ENCODE measurements at places on chromosomes 6 and 20.

- DNase-seq = no peak
Observed at GRCh38 chr20:41655962-41656618, 37.9 kb upstream of the CHD6 start.

DNA sequence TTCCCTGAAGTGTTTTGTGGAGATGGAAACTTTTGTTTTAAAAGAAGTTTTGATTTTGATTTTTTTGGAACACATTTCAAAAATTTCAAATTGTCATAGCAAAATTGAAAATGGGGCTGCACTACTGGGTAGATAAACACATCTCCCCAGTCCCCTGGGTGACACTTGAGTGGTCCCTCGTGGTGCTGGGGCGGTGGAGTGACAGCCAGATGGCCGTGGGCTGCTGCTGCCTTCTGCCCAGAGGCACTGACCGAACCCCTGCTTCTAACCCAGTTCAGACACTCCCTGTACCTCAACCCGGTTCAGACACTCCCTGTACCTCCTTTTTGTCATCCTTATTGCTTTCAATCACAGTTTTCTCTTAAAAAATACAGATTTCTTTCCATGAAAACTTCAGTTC, 69.9 kb upstream of the SYNJ2 start:
- DNase-seq = no peak

DNA sequence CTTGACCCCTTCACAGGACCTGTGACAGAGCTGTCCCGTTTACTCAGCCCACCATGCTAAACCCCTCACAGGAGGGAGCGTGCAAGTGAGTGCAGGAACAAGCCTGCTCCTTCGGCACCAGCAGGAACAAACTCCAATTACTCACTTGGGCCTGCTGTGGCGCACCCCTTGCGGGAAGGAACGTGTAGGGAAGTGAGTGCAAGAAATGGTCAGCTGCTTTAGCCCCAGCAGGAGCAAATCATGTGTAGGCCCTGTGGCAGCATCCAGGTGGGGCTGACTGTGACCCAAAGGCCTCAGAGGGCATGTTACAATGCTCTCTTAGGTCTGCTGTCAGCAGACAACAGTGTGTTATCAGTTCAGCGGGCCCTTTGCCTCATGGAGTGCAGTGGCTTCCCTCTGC, 574.4 kb downstream of the PRKN start:
- no peak for DNase-seq

DNA sequence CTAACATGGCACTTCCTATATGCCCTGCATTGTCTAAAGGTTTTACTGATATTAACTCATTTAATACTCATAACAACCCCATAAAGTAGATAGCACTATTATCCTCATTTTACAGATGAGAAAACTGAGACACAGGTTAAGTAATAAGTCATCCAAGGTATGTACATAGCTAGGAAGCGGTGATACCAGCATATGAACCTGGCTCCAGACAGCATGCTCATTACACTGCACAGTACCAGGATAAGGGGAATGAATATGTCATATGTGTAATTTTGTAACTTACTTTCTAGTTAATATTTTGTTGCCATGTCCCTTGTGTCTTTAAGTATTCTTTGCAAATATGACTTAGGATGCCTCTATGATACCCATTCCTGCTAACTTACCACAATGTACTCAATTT, 53.2 kb upstream of the PBOV1 start:
- no peak for DNase-seq

GRCh38 chr6:82118150-82118562, 129.4 kb downstream of the IBTK start:
- DNase-seq = no peak

GRCh38 chr6:126145351-126145750, 159.0 kb downstream of the TRMT11 start:
- no peak for DNase-seq

- no peak for DNase-seq
Observed at GRCh38 chr6:157994125-157994795, 12.6 kb downstream of the SYNJ2 start.

DNA sequence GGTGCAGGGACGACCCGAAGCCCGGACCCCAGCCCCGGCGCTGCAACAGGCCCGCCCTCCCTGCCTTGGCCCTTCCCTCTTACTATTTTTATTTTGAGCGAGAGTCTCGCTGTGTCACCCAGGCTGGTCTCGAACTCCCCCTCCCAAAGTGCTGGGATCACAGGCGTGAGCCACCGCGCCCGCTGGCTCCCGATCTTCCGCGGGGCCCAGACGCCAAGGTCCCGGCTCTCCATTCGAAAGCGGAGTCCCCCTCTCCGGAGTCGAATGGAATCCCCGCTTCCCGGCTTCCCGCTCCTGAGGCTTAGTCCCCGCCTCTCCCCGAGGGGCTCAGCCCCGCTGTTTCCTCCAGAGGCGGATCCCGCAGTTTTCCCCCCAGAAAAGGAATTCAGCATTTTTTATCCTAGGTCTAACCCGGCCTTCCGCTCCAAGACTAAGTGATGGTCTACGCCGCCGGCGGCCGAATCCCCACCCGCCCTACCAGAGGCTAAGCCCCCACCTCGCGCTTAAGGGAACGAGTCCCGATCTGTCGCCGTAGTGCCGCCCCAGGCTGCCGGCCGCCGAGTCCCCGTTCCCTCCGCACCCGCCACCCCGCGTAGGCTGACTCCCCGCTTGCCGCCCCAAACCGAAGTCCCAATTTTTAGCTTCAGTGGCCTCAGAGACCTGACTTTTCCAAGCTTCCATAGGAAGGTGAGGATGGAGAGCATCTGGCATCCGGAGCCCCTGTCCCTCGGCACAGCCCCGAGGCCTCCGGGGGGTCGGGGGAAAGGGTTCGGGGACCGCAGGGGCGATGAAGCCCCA, 11.5 kb upstream of the TMC2 start:
- no peak for DNase-seq

DNA sequence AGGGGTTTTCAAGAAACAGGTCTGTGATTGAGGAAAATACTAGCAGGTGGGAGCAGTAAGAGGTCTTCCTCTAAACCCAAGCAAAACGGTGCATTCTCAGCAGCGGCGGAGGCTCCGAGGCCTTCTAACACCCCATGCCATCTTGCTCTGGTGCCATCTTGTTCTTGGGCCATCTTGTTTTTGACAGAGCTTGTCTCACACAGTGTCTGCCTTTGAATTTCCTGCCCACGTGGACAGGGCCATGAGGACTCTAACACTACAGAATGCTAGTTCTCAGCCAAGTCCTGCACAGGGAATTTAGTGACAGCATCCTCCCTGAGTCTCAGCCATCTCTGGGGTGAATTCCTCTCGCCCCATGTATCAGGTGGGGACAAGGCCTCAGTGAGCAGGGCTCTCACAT, 76.4 kb downstream of the PSMG4 start:
- no peak for DNase-seq

- DNase-seq = no peak
Observed at GRCh38 chr20:14830899-14831298, 493.5 kb upstream of the FLRT3 start.

DNA sequence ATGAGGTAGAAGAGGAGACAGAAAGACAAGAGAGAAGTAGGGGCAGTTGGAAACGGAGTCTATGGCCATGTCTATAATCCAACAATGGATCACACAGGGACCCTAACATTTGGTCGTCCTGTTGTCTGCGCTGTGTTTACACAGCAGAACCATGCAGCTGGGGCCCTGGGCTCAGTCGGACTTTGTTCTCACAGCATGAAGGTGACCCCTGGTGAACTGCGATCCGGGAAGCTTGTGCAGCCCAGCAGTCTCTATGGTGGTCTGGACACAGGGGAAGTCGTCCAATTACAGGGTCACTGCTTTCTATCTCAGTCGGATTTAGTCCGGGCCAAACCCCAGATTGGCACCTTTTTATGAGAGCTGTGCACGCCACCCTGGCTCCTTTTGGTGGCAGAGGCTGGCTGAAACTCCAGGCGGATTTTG, 153.6 kb downstream of the FOXA2 start:
- no peak for DNase-seq

DNA sequence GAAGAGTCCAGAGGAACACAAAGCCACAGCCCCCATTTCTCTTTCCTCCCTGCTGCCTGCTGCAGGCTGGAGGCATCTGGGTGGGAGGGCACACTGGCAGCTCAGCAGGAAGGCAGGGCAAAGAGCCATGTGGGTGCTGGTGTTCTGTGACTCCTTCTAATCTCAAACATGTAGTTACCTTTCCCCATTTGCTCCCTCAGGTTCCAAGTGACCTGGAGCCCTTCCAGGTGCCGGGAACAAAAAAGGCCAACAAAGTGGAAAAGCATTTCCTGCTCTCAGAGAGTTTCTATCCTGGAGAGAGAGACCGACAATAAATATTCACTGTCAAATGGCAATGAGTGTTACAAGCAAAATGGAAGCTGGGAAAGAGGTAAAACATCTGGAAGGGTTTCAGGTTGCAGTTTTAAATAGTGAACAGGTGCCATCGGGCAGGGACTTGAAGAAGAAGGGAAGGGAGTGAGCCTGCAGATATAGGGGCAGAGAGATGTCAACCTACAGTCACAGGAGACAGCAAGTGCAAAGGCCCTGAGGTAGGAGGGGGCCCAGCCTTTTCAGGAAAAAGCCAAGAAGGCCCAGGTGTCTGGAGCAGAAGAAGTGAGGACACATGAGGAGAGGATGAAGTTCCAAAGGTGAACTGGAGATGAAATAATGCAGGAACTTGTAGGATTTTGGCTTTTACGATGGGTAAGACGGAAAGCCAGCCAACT, 43.6 kb upstream of the IYD start:
- no peak for DNase-seq

Data from activated CD8-positive, alpha-beta memory T cell treated with anti-CD3 and anti-CD28 coated beads for 1 hour (primary cell).